HFF-Myc (cell line): ENCODE measurements at places on chromosomes 1 and 21.

- no peak for DNase-seq
Measured at GRCh38 chr1:110055493-110056284, 14.8 kb downstream of the ALX3 start.

- DNase-seq = no peak
Measured at GRCh38 chr1:161390559-161390858, 22.8 kb upstream of the CFAP126 start.

DNA sequence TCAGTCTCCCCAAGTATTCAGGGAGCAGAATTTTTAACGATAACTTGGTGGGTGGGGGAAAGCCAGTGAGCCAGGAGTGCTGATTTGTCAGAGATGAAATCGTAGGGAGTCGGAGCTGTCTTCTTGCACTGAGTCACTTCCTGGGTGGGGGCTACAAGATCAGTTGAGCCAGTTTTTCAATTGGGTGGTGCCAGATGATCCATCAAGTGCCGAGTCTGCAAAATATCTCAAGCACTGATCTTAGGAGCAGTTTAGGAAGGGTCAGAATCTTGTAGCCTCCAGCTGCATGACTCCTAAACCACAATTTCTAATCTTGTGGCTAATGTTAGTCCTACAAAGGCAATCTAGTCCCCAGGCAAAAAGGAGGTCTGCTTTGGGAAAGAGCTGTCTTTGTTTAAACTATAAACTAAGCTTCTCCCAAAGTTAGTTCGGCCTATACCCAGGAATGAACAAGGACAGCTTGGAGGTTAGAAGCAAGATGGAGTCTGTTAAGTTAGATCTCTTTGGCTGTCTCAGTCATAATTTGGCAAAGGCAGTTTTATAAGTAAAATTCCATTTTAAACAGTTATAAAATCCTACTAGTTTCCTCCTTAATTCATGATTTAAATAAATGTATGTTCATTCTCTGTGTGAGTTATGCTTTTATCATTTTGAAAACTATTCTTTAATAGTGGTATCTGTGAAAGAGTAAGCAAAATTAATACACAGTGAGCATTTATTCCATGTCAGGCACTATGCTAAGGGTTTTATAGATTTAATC is 51.7 kb downstream of the SLC16A1 start:
- DNase-seq = peak; percentile 49

GRCh38 chr1:66266350-66266749 is 267.6 kb upstream of the SGIP1 start:
- DNase-seq = no peak

DNA sequence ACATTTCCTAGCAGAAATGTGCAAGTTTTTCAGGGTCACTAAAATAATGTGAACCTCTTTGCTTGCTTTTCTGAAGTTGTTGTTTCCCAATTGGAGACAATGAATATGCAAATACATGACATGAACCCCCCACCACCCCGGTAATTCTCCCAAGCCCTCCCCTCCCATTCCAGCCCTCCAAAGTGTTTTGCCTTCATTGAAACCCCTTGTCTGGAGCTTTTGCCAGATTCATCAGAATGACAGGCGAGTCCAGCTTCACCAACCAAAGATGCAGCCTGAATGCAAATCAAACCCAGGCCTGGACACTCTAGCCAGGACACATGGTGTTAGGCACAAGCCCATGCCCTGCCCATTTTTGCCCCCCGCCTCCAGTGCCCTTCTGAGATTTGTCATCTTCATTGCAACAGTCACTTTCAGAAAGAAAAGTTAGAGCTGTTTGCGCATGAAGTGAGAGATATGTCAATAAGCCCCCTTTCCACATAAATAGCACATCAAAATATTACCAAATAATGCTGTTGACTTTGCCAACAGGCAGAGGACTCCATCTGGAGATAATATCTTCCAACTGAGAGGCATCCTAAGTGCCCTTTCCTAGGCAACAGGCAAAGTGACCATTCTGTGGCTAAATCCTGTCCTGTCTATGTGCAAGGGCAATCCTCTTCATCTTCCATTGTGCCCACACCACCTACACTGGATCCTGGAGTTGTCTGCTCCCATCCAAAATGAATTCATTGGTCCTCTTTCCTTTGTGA is 145.6 kb upstream of the NFIA start:
- no peak for DNase-seq

GRCh38 chr1:39681294-39681693 is 9.4 kb upstream of the NT5C1A start:
- DNase-seq = no peak

DNA sequence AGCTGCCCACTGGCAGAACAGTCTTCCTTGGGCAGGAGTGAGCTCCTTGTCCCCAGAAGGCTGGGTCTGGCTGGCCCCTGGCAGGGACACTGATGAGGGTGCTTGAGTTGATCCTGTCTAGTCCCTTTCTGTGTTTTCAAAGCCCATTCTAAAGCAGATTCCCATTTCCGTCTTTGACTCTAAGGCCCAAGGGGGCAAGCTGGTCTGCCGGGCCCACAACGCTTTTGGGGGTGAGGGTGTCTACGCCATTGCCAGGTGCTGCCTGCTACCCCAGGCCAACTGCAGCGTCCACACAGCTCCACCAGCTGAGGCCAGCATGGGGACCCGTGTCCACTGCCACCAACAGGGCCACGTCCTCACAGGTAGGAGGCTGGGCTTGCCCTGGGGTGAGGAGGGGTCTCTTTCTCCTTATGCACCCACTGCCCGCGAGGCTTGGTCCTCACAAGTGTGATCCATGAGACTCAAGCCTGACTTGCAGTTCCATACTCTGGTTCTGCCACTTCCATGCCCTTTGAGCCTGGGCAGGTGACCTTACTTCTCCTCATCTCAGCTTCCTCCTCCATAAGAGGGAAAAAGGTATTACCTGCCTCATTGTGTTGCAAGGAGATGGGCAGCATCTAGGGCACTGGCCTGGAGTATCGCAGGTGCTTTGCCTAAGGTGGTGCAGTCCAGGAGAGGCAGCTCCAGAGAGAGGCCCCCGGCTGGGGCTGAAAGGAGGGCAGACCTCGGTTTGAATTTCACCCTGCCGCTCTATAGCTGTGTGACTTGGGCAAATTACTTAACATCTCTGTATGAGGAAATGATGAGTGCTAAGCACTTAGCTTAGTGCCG is 20.2 kb downstream of the PCSK9 start:
- no peak for DNase-seq

DNA sequence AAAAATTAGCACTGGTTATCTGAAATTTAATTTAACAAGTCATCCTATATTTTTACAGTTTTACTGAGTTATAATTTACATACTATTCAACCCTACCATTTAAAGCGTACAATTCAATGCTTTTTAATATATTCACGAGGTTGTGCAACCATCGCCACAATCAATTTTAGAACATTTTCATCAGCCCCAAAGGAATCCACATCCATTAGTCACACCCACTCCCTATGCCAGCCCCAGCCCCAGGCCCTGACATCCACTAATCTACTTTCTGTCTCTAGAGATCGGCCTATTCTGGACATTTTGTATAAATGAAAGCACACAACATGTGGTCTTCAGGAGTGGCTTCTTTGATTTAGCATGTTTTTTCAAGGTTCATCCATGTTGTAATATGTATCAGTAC is 134.7 kb downstream of the PSMG1 start:
- no peak for DNase-seq
